ENCODE measurements at places on chromosomes 12 and 14.

- no peak for DNase-seq
Measured at GRCh38 chr14:51396222-51396815, 156.3 kb downstream of the TMX1 start.

- no peak for DNase-seq
Measured at GRCh38 chr14:78007160-78007559, 163.0 kb upstream of the NRXN3 start.

DNA sequence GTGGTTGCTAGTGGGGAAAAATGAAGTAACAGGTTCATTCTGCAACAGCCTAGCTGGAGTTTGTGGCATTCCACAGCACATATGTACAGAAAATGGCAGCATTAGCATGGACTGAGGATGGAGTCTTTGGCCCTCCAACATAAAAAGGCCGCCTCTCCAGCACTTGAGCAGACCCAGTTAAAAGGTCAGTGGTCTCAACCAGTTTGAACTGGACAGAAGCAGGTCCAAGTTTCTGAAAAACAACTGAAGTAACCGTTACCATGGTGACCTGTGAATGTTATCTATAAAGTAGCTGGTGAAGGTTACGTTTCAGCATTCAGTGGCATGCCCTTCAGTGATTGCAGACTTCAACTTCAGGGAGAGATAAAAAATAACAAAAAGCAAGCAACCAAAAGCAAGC is 34.1 kb upstream of the OR10AD1 start:
- DNase-seq = no peak

- DNase-seq = no peak
Measured at GRCh38 chr12:22518060-22518719, 26.2 kb downstream of the C2CD5 start.

GRCh38 chr12:25615119-25615518 is 62.0 kb upstream of the LMNTD1 start:
- no peak for DNase-seq

DNA sequence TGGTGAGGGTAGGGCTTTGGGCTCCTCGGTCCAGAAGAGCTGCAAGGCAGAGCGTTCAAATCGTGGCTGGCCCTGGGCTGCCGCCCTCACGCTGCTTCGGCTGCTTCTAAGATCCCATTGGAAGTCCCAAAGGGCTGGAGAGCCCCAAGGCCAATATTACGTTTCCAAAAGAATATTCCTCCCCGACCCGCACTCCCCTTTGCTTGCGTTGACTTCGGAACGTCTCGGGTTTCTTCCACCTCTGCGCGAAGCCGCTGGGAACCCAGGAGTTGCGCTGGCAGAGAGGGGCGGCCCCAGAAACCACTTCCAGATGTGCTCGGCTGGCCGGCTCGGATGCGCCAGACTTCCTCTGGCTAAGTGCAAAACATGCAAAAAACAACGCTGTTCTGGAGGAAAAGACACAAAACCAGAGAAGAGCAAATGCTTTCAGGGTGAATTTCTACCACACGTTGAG is at the start of gene GLT8D2:
Gene GLT8D2 (minus strand): TSS at position 285 of the 454 bp plus-strand sequence. CDS start 30,539 bp downstream, outside the sequence.
- DNase-seq = peak; percentile 70

DNA sequence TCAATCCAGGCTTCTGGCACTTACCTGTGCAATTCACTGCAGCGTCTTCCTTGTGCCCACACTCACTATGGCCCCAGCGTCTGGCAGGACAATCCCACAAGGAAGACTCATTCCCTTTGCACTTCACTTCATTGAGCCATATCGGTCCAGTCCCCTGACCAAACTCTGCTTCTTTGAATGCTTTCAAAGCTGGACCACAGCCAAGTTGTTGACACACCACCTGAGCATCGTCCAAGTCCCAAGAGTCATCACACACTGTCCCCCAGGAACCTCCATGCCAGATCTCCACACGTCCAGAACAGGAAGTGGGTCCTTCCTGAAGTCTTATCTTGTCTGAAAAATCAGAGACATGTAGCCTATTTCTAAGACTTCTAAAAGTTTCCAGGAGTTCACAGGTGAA is 20.2 kb downstream of the CD163 start:
- no peak for DNase-seq

GRCh38 chr12:81627336-81628189 is 131.6 kb downstream of the PPFIA2 start:
- DNase-seq = peak; percentile 26
